ENCODE measurements at places on chromosomes 2 and 18. TPM values are rescaled to one million over a fixed set of nuclear protein-coding genes. Genes with fewer than 3 reads are reported as not detected.

Gene KCNF1
- total RNA-seq: 0.94 TPM

Gene PROKR1
- not detected for total RNA-seq

Gene EPB41L3
- 22.5 TPM for total RNA-seq

Gene NDC80
- total RNA-seq: not detected

Gene LHCGR
- not detected for total RNA-seq

Gene AFTPH
- total RNA-seq: 14.5 TPM

Gene SERPINB12
- total RNA-seq: not detected

Gene DYNAP
- total RNA-seq: not detected

Gene ATP6V1B1
- total RNA-seq: not detected

Gene SLC38A11
- total RNA-seq: 0.74 TPM

Gene POTEE
- total RNA-seq: not detected

Gene ANKRD30BL
- not detected for total RNA-seq

Gene TEKT4
- not detected for total RNA-seq

Gene C2orf80
- not detected for total RNA-seq

Gene ZSWIM2
- total RNA-seq: not detected

Gene ICOS
- not detected for total RNA-seq

Gene ITGB6
- 0.20 TPM for total RNA-seq

Gene GKN2
- not detected for total RNA-seq

Gene TP53I3
- total RNA-seq: 8.7 TPM

Gene APOB
- 45.3 TPM for total RNA-seq

Gene RABL2A
- total RNA-seq: 1.7 TPM

Gene C1GALT1C1L
- 0.98 TPM for total RNA-seq

Gene INHA
- 1.0 TPM for total RNA-seq

Gene HOXD8
- 0.55 TPM for total RNA-seq

Gene RBM45
- total RNA-seq: 8.5 TPM

Gene HAAO
- 1.4 TPM for total RNA-seq

Gene ACADL
- 1.4 TPM for total RNA-seq

Gene LBX2
- total RNA-seq: 1.0 TPM

Gene ZBTB7C
- 7.7 TPM for total RNA-seq

Gene POTEI
- not detected for total RNA-seq

Gene ATP6V1C2
- 0.44 TPM for total RNA-seq

Gene MRPL33
- 370 TPM for total RNA-seq

Gene ANKRD30B
- not detected for total RNA-seq

Gene MGAT4A
- 37.4 TPM for total RNA-seq

Gene TDRD15
- 1.7 TPM for total RNA-seq

Gene IL1RL2
- 0.55 TPM for total RNA-seq

Gene LOXHD1
- total RNA-seq: 0.11 TPM

Gene UPP2
- not detected for total RNA-seq

Gene ADD2
- total RNA-seq: 1.1 TPM

Gene TLX2
- total RNA-seq: not detected

Gene FAM168B
- total RNA-seq: 124 TPM

Gene PAX8
- 1.2 TPM for total RNA-seq

Gene SLC66A3
- 19.2 TPM for total RNA-seq

Gene TRPM8
- total RNA-seq: not detected

Gene GPR55
- not detected for total RNA-seq

Gene PDE11A
- 1.2 TPM for total RNA-seq

Gene WDR7
- total RNA-seq: 22.3 TPM

Gene CPO
- total RNA-seq: not detected

Gene ALPI
- total RNA-seq: not detected

Gene RGPD3
- 0.48 TPM for total RNA-seq

Gene LRRC30
- not detected for total RNA-seq
